ENCODE measurements at places on chromosomes 6 and 20.

- no peak for DNase-seq
Measured at GRCh38 chr6:105569706-105570105, 166.8 kb upstream of the PREP start.

DNA sequence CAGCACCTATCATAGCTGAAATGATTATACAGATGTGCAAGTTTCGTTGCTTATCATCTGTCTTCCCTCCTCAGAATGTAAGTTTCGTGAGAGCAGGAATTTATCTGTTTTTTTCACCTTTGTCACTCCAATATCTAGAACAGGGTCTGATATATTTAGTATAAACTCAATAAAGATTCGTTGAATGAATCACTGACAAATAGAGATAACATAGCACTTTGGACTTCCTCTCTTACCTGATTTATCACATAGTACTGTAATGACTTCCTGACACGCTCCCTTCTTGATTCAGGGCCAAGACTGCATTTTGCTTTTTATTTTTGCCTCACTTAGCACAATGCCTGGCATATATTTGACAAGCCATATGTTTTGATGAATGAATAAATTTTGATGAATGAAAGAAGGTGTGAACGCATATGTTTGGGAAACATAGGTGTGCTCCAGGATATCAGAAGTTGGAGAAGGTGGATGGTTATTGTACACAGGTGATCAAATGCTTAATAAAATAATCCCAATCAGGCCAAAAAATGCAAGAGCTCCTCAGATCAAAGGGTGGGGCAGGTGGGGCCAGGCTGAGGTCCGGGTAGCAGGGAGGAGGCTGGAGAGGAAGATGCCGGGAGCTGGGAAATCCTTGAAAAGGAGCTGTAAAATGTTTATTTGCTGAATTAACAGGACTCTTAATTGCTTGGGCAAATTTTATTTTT is 33.0 kb downstream of the PIM1 start:
- DNase-seq = no peak

DNA sequence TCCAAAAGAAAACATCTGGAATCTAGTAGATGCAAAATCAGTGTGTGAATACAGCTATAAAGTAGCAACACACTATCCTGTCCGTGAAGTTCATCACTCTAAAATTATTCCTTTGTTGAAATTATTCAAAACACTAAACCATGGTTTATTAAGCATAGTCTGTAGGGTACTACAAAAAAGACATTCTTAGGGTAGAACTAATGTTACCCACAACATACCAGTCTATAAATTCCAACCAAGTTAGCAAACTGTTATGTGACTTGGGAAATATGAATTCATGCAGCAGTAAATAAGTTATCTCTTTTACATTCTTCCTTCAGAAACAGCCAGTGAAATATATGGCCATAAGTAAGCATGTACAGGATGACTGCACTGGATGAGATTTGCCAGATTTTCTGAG is 580.3 kb upstream of the ADGRB3 start:
- DNase-seq = no peak

- DNase-seq = no peak
Measured at GRCh38 chr20:1944345-1945091, 49.3 kb downstream of the SIRPA start.

DNA sequence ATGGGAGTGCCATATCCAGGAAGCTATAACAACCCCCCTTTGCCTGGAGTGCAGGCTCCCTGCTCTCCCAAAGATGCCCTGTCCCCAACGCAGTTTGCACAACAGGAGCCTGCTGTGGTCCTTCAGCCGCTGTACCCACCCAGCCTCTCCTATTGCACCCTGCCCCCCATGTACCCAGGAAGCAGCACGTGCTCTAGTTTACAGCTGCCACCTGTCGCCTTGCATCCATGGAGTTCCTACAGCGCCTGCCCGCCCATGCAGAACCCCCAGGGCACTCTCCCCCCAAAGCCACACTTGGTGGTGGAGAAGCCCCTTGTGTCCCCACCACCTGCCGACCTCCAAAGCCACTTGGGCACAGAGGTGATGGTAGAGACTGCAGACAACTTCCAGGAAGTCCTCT is 56.7 kb upstream of the TMEM181 start:
- DNase-seq = no peak

- DNase-seq = no peak
Measured at GRCh38 chr20:45840700-45841198, 7.2 kb downstream of the SNX21 start.

- no peak for DNase-seq
Measured at GRCh38 chr6:41553405-41553999, 7.3 kb downstream of the FOXP4 start.

GRCh38 chr6:22146678-22146930 is 150.2 kb downstream of the PRL start:
- DNase-seq = no peak

- no peak for DNase-seq
Measured at GRCh38 chr6:8828376-8828775, 393.0 kb upstream of the SLC35B3 start.

GRCh38 chr6:26401987-26402658 is at the start of gene BTN3A1:
BTN3A1 (plus strand) TSS chr6:26402275; CDS start chr6:26405564, 3,289 bp downstream.
- peak; percentile 56 for DNase-seq

DNA sequence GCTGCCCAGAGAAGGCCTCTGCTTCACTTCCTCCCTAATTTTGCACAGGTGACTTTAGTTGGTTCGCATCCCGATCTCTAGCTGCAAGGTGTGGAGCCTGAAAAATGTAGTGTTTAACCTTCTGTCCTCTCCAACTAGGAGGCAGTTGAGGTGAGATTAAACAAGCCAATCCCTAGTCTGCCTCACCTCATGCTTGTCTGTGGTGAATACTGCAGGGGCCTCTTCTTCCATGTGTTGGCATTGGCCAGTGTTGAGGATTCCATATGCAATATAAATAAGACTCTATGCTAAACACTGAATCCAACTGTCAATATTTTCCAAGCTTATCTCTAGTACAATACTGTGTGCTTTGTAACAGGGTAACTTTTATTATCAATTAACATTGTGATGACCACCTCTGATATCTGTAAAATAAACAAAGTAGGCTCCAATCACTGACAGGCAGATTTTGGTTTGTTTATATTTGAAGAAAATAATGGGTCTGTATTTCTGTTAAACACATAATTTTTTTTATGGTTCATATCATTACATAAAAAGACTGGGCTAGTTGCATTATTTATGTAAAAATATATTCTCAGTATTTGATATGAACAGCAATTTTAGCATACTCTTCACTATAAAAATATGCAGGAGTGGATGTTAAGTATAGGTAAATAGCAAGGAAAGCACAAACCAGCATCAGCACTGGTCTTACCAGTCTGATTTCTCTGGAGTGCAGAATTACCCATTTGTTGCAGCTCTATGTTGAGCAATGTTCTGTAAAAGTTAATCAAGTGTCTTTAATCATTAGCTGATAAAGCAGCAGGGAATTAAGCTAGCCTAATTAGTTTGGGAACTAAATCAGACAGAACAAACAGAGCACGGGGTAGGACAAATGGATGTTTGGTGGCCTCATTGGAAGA is 74.0 kb downstream of the ANKRD6 start:
- DNase-seq = no peak

DNA sequence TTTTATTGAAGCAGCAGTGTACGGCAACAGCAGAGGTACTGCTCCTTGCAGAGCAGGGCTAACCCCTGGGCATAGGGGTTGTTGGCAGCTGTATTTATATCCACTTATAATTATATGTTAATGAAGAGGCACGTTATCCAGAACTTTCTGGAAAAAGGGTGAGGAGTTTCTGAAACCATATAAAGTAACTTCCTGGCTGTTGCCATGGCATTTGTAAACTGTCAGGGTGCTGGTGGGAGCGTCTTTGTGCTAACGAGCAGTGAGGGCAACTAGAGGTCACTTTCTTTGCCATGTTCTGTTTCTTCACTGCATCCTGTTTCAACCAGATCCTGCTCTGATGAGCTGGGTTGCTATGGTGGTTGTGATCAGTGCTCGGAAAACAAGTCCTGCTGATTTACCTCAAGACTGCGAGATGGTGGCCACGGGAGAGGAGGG is 11.1 kb upstream of the ARFGEF2 start:
- DNase-seq = peak; percentile 9

Measured in T-helper 1 cell (primary cell).